ENCODE measurements at places on chromosomes 5 and 9.
A peak's percentile ranks its signal among the peaks of the same experiment; 100 is the strongest.

DNA sequence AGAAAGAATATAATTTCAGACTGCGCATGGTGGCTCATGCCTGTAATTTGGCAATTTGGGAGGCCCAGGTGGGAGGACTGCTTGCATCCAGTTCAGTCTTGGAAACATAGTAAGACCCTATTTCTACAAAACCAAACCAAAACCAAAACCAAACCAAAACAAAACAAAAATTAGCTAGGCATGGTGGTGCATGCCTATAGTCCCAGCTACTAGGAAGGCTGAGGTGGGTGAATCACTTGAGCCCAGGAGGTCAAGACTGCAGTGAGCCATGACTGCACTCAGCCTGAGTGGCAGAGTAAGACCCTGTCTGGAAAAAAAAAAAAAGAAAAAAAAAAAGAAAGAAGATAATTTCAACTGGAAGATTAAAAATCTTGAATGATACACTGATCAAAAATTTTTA lies 137.0 kb upstream of the ACOT12 start:
- no peak for DNase-seq

GRCh38 chr5:27381686-27382085 lies 343.3 kb upstream of the CDH9 start:
- DNase-seq = no peak

DNA sequence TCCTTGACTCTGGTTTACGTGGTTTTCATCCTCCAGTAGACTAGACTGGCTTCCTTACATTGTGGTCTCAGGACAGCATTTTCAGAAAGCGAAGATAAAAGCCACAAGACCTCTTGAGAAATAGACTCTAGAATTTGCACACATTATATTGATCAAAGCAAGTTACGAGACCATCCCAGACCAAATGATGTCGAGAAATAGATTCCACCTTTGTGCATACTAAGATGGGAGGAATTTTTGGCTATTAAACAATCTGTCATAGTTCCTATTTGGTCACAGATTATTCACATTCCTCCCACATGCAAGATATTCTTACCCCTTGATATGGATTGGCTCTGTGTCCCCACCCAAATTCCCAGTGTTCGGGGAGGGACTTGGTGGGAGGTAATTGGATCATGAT lies 65.6 kb downstream of the TEX10 start:
- DNase-seq = no peak

DNA sequence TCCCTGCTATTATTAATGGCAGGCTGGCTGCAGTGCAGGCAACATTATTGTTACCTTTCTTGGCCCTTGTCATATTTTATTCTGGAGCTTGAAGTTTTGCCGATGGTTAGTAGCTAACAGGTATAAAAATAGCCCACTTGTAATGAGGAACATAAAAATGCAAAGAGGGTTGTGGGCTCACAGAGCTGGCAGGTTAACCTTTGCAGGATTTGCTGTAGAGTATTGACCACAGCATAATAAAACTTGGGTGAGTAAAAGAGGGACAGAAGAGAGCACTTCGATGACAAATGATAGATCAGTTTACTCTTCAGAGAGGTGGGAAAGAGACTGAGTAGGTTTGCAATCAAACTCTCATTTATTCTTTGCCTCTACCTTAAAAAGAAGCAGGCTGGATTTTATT lies 49.7 kb upstream of the SGCD start:
- DNase-seq = no peak

DNA sequence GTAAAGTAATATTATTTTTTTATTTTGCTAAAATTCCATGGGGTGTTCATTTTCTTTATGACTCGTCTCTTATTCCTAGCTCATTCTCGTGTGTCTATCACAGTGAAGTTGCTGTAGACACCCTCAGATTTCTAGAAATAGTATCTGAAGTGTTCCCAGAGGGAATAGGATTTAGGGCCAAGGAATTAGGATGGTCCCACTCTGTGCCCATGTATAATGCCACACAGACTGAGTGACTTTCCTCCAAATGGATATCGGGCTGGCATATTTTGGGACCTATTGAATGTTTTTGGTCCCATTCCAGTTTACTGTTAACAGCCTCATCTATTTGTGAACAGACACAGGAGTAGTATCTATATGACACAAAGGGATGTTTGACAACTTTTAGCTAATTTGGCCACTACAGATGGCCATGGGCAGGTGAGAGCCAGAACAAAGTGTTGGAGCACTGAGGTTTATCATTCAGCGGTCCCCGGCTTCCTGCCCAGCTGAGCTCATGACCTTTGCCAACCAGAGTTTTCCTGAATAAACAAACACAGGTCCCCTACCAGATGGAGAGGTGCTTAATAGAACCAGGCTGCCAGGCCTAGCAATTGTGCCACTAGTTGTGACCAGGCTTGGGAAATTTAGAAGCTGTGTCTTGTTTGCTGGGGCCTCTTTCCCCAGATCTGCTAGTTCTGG lies 46.9 kb downstream of the MAP1B start:
- DNase-seq = no peak

- DNase-seq = peak; percentile 64
Measured at GRCh38 chr5:119179857-119180641, 109.2 kb downstream of the DMXL1 start.

GRCh38 chr5:107605596-107606125 lies 65.1 kb downstream of the EFNA5 start:
- DNase-seq = no peak

DNA sequence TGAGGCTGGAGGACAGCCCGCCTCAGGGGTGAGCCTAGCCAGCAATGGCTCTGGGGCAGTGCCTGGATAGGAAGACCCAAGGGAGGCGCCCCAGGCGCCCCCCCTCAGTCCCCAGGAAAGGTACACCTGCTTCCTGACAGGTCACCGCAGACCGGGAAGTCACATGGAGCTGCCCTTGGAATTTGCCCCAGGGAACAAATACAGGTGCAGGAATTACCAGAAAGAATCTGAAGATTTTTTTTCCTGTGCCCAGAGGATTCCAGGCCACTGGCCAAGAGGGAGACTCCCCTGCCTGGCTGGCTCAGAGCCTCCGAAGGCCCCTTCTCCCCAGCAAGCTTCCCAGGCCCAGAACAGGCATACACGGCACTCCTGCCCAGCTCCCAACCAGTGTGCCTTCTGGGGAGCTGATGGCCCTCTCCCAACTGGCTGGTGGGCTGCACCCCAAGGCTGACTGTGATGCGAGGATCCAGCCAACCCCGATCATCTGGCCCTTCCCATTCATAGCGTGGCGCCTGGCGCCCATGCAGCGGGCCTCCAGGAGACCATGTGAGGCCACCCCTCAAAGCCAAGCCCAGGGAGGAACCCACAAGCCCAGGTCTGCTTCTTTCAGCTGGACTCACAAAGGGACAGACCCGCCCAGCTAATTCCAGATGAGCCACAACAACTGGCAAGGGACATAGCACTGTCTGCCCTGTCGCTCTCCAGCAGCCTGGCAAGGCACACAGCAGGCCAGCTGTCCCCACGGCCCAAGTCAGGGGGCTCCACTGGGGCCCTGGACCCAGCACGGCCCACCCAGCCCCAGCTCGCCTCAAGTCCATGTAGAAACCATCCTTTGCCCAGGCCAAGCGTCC lies 2.3 kb downstream of the TPRN start:
- DNase-seq = peak; percentile 73

GRCh38 chr5:143002459-143003327 lies 232.5 kb downstream of the ARHGAP26 start:
- no peak for DNase-seq

- DNase-seq = no peak
Measured at GRCh38 chr5:113162770-113163169, 186.2 kb downstream of the DCP2 start.

- no peak for DNase-seq
Measured at GRCh38 chr5:142886211-142886610, 116.0 kb downstream of the ARHGAP26 start.

GRCh38 chr9:109242014-109242413 lies 75.0 kb upstream of the FRRS1L start:
- no peak for DNase-seq

DNA sequence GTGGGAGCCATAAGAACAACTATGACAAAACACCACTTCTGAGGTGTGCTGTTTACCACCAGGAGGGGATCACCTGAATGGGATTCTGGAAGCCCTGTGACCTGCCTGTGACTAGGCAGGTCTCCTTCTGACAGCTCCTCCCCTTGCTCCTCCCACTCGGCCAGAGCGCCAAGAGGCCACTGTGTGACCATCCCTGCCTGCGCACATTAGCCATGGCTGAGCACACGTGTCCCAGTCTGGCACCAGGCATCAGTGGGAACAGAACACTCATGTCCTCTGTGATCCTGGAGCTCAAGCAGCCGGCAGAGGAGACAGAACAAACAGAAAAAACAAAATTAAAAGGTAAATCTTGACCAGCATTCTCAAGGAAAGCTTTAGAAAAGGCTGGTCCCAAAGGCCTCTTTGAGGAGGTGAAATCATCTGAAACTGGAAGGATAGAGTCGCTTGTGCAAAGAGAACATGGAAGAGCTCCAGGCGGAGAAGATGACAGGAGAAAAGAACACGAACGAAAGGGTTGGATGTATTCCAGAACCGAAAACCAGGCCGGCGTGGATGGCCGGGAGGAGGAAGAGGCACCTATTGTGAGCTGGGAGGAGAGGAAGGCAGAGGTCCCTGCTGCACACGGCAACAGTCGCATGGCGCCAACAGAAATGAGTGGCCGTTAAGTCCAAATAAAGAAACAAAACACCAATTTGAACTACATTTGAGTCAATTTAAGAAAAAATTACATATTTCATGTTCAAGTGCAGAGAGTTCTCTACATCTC lies 5.1 kb downstream of the MED10 start:
- no peak for DNase-seq

GRCh38 chr5:52692039-52692438 lies 95.7 kb upstream of the ITGA1 start:
- DNase-seq = no peak

- DNase-seq = peak; percentile 69
Measured at GRCh38 chr5:116137544-116138378, 52.9 kb downstream of the COMMD10 start.

GRCh38 chr9:91047529-91047928 lies 245.9 kb downstream of the SYK start:
- DNase-seq = no peak

GRCh38 chr5:159560088-159560487 lies 229.8 kb upstream of the IL12B start:
- no peak for DNase-seq

GRCh38 chr5:59123595-59124561 lies 541.0 kb downstream of the RAB3C start:
- no peak for DNase-seq

- no peak for DNase-seq
Measured at GRCh38 chr5:33675958-33676464, 215.8 kb downstream of the ADAMTS12 start.

GRCh38 chr5:57738301-57738700 lies 255.7 kb upstream of the ACTBL2 start:
- DNase-seq = no peak

DNA sequence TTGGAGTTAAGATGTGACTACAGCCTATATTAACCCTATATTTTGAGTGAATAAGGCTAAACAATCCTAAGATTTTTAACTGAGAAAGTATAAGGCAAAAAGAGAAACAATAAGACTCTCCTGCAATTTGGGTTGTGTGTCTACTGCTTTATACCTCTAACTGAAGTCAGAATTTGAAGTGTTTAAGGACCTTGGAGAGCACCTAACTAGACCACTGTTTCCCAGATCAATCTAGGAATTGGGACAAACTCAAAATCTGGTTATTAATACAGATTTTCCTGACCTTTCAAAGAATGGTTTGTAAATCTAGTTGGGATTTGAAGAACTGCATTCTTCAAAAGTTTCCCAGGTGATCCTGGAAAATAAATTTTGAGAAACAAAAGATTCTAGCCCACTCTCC lies 42.1 kb downstream of the GABRA1 start:
- no peak for DNase-seq

- DNase-seq = no peak
Measured at GRCh38 chr5:55176176-55176818, 3.3 kb upstream of the CDC20B start.

- no peak for DNase-seq
Measured at GRCh38 chr5:169791251-169791650, 154.2 kb downstream of the DOCK2 start.

- no peak for DNase-seq
Measured at GRCh38 chr9:81964218-81965171, 21.2 kb downstream of the SPATA31D3 start.

GRCh38 chr5:149374303-149374702 lies 4.8 kb downstream of the IL17B start:
- DNase-seq = no peak

DNA sequence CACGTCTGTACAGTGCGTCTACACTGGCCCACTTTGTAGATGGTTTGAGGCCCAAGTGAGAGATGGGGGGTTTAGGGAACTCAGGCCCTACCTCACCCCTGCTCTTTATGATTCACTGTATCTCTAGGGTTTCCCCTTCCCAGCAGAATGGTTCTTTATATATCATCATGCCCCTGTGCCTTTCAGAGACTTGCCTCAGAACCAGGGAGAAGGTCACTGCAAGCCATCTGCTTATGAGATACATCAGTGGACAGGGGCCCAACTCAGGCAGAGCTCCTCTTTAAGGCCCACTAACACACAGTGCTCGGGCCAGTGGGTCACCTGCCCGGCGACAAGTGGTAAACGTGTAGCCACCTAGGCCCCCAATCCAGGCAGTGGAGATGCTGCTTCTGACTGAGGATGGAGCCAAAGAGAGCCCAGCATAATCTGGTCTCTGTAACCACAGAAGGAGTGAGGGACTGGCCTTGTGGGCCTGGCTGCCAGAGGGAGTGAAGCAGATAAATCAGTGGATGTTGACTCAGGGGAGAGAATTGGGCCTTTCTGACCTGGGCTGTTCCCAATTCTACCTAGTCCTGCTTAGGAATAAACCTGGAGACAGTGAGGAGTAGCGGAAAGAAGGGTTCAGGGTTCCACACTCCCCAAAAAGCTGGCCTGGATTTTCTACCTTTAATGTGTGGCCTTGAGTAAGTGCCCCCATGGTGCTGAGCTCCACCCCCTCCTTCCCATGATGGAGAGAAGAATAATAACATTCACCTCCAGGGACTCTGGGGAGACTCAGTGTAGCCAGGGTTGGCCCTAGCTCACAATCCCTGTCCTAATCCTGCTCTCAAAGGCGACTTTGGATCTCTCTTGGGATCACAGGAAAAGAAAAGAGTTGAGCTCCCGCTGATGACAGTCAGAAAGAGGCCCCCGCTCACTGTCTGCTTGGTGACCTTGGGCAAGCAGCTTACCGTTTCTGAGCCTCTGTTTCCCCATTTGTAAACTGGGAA lies 2.8 kb upstream of the DUSP1 start:
- DNase-seq = no peak

- DNase-seq = no peak
Measured at GRCh38 chr5:82728926-82729702, 348.1 kb downstream of the TMEM167A start.

DNA sequence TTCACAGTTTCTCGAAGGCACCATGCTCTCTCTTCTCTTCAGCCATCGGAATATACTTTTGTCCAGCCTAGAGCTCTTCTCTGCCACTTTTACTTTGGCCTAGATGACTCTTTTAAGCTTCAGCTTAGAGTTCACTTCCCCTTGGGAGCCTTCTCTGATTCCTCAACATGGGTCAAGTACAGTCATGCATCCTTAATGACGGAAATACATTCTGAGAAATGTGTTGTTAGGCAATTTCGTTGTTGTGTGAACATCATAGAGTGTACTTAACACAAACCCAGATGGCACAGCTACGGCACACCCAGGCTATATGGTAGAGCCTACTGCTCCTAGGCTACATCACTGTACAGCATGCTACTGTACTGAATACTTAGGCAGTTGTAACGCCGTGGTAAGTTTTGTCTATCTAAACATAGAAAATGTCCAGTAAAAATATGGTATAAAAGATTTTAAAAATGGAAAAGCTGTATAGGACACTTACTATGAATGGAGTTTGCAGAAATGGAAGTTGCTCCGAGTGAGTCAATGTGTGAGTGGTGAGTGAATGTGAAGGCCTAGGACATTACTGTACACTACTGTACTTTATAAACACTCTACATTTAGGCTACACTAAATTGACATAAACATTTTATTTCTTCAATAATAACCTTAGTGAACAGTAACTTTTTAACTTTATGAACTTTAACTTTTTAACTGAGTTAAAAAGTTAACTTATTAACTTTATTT lies 15.1 kb upstream of the TNFSF15 start:
- DNase-seq = no peak

Measured in LNCaP clone FGC (cell line).